Immature natural killer cell (primary cell): ENCODE measurements at places on chromosomes 7 and 10. TPM values are rescaled to one million over a fixed set of nuclear protein-coding genes. Genes with fewer than 3 reads are reported as not detected.

ADRA2A gene
- not detected for polyA plus RNA-seq

PAOX gene
- polyA plus RNA-seq: 13.0 TPM

HSPA12A gene
- not detected for polyA plus RNA-seq

PDK4 gene
- 0.48 TPM for polyA plus RNA-seq

NPM3 gene
- polyA plus RNA-seq: 4.7 TPM

TMEM130 gene
- polyA plus RNA-seq: not detected

PSPH gene
- polyA plus RNA-seq: 6.8 TPM

C10orf53 gene
- polyA plus RNA-seq: not detected

PNLIPRP1 gene
- polyA plus RNA-seq: not detected

APBB1IP gene
- polyA plus RNA-seq: 22.0 TPM

MALRD1 gene
- not detected for polyA plus RNA-seq

CASP2 gene
- 9.8 TPM for polyA plus RNA-seq

HABP2 gene
- polyA plus RNA-seq: not detected

DNA sequence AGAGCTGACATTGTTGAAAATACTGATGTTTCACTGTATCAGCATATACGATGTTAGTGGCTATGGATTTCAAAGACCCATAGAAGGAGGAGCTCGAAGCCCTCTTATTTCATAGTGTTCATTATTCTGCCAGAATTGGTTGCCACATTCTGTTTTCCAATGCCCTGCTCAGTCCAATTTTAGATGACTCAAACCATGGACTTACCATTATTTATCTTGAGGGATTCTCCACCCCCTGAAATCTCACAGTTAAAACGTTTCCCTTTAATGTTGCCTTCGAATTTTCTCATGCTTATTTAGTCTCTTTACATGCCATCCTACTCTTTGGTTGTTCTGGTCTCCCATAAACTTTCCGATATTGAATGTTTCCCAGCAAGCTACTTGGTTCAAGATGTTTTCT is 264.5 kb downstream of the HDAC9 start:
- DNase-seq: no peak
- no peaks in the 10 kb centered on the region for H3K36me3 ChIP-seq
- no peaks in the 10 kb centered on the region for H3K4me1 ChIP-seq
- no peaks in the 10 kb centered on the region for H3K27me3 ChIP-seq
- no peak overlapping the region for H3K27ac ChIP-seq
- H3K4me3 ChIP-seq: no peak overlapping the region

DNA sequence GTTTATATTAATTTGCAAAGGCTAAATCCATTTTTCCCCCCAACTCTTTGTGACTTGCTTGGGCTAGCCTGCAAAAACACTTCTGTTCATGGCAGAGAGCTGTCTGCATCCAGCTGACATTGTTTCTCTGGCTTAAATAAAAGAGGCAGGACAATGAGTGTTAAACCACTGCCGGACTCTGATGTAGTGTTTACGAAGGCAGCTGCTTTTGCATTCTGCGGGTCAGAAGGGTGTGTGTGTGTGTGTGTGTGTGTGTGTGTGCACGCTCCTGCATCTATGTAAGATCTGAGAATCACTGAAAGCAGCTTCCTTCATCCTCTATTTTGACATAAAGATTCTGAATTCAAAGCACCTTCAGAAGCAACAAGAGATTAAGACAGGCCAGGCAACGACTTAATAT is 28.3 kb downstream of the NRP1 start:
- no peak overlapping the region for H3K4me3 ChIP-seq
- H3K27ac ChIP-seq: no peak overlapping the region
- peaks cover 6% of the 10 kb centered on the region for H3K27me3 ChIP-seq
- DNase-seq: no peak

GRCh38 chr7:28378574-28379149 is 33.7 kb upstream of the CREB5 start:
- no peak overlapping the region for H3K27ac ChIP-seq
- H3K4me1 ChIP-seq: no peaks in the 10 kb centered on the region
- no peak for DNase-seq
- no peak overlapping the region for H3K4me3 ChIP-seq
- no peaks in the 10 kb centered on the region for H3K36me3 ChIP-seq

GRCh38 chr10:36531621-36532020 is 593.8 kb upstream of the ANKRD30A start:
- H3K27me3 ChIP-seq: no peaks in the 10 kb centered on the region
- H3K4me1 ChIP-seq: peaks cover 18% of the 10 kb centered on the region
- H3K27ac ChIP-seq: no peak overlapping the region
- no peak overlapping the region for H3K4me3 ChIP-seq
- DNase-seq: no peak
- H3K36me3 ChIP-seq: no peaks in the 10 kb centered on the region

DNA sequence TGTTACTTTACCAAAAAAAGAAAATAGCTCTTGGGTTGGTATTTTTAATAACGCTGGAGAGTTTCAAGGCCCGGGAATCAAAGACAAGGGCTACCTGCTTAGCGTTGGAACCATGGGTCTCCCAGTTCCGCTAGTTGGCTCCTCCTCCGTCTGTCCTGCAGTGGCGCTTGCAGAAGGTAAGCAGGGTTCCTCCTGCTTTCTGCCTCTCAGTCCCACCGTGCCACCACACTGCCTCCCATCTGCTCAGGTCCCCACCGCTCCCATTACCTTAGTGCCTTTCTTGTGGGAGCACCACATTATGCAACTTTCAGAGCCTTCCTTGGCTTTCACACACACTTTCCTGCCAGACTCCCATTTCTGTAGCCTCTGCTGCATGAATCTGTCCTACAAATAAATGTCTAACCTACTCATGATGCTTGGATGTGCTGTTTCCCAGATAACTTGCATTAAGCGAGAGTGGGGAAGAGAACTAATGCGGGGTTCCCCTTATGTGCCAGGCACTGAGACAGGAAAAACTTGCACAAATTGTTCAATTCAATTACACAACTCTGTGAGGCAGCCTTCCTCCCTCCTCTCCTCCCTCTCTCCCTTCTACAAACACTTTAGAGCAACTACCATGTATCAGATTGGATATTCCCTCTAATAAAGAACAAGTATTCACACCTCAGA is 124.5 kb downstream of the AOAH start:
- H3K4me3 ChIP-seq: no peak overlapping the region
- H3K4me1 ChIP-seq: peaks cover 73% of the 10 kb centered on the region
- H3K27me3 ChIP-seq: peaks cover 17% of the 10 kb centered on the region
- H3K36me3 ChIP-seq: peaks cover 43% of the 10 kb centered on the region

GRCh38 chr7:143733876-143734275 is 23.6 kb downstream of the CTAGE6 start:
- no peaks in the 10 kb centered on the region for H3K4me1 ChIP-seq
- H3K27me3 ChIP-seq: peaks cover 2% of the 10 kb centered on the region
- no peak overlapping the region for H3K4me3 ChIP-seq
- no peak for DNase-seq
- H3K36me3 ChIP-seq: peaks cover 13% of the 10 kb centered on the region
- H3K27ac ChIP-seq: no peak overlapping the region

DNA sequence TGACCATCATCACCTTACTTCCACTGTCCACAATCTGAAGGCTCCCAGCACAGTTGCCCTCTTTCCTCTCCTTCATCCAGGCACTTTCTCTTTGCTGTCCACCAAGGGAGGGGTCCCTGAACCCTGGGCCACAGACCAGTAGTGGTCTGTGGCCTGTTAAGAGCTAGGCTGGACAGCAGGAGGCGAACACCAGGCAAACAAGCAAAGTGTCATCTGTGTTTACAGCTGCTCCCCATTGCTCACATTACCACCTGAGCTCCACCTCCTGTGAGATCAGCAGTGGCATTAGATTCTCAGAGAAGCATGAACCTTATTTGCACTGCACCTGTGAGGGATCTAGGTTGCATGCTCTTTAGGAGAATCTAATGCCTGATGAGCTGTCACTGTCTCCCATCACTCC is 27.7 kb downstream of the FZD1 start:
- H3K27ac ChIP-seq: no peak overlapping the region
- no peaks in the 10 kb centered on the region for H3K4me1 ChIP-seq
- H3K27me3 ChIP-seq: peaks cover 3% of the 10 kb centered on the region
- no peak for DNase-seq

- no peak overlapping the region for H3K4me3 ChIP-seq
- no peak for DNase-seq
- H3K36me3 ChIP-seq: no peaks in the 10 kb centered on the region
- H3K4me1 ChIP-seq: peaks cover 9% of the 10 kb centered on the region
- no peaks in the 10 kb centered on the region for H3K27me3 ChIP-seq
These were observed 65.6 kb upstream of the FAM171A1 start for GRCh38 chr10:15436696-15437095.

- H3K27ac ChIP-seq: no peak overlapping the region
- DNase-seq: no peak
- peaks cover 9% of the 10 kb centered on the region for H3K27me3 ChIP-seq
- H3K36me3 ChIP-seq: no peaks in the 10 kb centered on the region
- no peaks in the 10 kb centered on the region for H3K4me1 ChIP-seq
- H3K4me3 ChIP-seq: no peak overlapping the region
These were observed 118.2 kb downstream of the SNX10 start for GRCh38 chr7:26409661-26410547.

DNA sequence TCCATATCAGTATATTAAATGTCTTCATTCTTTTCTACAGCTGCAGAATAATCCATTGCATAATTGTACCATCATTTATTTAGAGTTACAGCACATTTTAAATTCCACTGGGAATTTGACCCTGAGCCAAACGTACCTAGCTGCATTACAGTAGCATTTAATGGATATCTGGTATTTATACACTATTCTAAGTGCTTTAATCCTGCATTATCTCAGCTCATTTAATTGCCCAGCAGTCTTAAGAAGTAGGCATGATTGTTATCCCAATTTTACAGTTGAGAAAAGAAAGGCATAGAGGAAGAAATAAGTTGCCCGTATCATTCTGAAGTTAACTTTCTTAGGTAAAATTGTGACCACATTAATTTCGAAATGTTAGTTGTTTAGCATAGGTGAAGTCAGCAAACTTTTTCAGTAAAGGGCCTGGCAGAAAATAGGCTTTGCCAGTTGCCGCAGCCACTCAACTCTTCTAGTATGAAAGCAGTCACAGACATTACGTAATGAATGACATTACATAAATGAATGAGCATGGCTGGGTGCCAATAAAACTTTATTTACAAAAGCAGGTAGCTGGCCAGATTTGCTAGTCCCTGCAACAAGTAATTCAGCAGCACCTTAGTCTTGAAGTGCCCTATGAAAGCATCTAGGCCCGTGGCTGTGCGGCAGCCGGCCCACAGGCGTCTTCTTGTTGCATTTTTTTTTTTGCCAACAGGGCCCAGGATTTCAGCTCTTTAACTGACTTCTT is 30.0 kb downstream of the GUSB start:
- peaks cover 3% of the 10 kb centered on the region for H3K4me1 ChIP-seq
- no peaks in the 10 kb centered on the region for H3K27me3 ChIP-seq
- no peak for DNase-seq
- H3K27ac ChIP-seq: no peak overlapping the region

DNA sequence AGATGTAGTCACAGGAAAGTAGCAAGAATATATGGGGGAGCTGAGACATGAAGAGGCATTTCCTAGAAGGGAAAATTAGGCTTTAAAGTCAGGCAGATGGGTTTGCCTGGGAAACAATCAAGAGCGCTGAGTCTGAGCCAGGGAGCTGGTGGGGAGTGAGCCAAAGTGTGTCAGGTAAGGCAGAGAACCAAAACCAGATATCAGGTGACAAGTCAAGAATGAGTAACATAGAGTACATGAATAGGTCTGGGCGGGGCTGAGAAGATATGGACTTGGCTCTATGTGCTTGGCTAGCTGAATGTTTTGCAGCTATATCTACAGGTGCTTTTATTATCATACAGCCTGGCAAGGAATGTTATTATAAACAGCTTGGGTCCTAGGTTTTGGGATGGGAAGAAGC is 49.3 kb downstream of the GPR141 start:
- DNase-seq: no peak
- peaks cover 8% of the 10 kb centered on the region for H3K36me3 ChIP-seq
- H3K27me3 ChIP-seq: peaks cover 4% of the 10 kb centered on the region
- no peak overlapping the region for H3K4me3 ChIP-seq
- peak overlapping the region; percentile 59 for H3K27ac ChIP-seq
- peaks cover 45% of the 10 kb centered on the region for H3K4me1 ChIP-seq

DNA sequence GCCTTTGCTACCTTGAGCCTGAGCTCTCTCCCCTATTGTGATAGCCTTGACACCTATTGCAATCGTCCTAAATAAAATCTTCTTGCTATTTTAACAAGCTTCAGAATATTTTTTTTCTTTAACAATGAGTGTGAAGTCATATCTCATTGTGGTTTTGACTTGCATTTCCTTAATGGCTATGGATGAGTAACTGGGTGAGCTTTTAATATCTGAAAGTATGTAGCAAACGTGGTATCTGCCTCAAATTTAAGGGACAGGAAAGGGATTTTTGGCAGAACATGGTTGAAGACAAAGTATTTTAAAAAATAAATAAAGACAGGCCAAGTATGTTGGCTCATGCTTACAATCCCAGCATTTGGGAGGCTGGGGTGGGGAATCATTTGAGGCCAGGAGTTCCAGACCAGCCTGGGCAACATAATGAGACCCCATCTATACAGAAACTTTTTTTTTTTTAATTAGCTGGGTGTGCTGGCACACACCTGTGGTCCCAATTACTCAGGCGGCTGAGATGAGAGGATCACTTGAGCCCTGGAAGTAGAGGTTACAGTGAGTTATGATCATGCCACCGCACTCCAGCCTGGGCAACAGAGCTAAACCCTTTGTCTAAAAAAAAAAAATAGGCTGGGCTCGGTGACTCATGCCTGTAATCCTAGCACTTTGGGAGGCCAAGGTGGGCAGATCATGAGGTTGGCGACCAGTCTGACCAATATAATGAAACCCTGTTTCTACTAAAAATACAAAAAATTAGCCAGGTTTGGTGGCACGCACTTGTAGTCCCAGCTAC is 319.3 kb upstream of the NRP1 start:
- H3K27me3 ChIP-seq: peaks cover 13% of the 10 kb centered on the region
- H3K27ac ChIP-seq: no peak overlapping the region
- H3K36me3 ChIP-seq: no peaks in the 10 kb centered on the region
- DNase-seq: peak; percentile 7
- H3K4me1 ChIP-seq: peaks cover 39% of the 10 kb centered on the region

GRCh38 chr7:79377097-79377496 is 76.4 kb downstream of the MAGI2 start:
- H3K27me3 ChIP-seq: no peaks in the 10 kb centered on the region
- H3K4me3 ChIP-seq: no peak overlapping the region
- no peak overlapping the region for H3K27ac ChIP-seq

DNA sequence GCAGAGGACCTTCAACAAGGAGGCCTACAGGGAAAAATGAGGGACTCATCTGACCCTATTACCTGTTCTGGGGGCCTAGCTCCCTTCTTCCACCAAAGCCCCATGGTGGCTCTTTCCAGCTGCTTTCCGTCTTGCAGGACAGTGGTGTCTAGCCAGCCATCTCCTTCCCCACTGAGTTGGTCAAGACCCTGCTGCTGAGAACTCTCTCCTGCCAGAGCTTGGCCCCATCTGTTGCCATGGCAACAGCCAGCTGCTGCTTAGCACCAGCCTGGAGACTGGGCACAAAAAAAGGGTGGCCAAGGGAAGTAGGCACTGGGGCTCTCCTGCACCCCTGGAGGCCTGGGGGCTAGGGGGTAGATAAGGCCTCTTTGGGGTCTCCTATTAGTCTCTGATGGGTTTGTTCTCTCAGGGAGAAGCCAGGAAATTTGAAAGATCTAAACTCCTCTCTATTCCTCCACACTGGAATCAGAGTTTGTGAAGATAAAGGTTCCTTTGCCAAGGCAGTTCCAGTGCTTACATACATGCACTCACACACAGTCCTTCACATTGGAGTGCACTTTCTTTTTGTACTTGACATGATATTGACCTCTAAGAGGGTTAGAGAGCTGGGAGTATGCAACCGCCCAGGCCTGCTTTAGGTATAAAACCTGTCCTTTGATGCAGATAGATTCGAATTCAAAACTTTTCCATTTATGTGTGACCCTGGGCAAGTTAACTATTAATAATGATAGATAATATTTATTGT is 15.8 kb downstream of the TSPAN33 start:
- H3K36me3 ChIP-seq: peaks cover 5% of the 10 kb centered on the region
- no peak overlapping the region for H3K27ac ChIP-seq
- H3K4me3 ChIP-seq: no peak overlapping the region
- H3K4me1 ChIP-seq: no peaks in the 10 kb centered on the region
- no peak for DNase-seq
